ENCODE measurements at places on chromosomes 12 and 14.

DNA sequence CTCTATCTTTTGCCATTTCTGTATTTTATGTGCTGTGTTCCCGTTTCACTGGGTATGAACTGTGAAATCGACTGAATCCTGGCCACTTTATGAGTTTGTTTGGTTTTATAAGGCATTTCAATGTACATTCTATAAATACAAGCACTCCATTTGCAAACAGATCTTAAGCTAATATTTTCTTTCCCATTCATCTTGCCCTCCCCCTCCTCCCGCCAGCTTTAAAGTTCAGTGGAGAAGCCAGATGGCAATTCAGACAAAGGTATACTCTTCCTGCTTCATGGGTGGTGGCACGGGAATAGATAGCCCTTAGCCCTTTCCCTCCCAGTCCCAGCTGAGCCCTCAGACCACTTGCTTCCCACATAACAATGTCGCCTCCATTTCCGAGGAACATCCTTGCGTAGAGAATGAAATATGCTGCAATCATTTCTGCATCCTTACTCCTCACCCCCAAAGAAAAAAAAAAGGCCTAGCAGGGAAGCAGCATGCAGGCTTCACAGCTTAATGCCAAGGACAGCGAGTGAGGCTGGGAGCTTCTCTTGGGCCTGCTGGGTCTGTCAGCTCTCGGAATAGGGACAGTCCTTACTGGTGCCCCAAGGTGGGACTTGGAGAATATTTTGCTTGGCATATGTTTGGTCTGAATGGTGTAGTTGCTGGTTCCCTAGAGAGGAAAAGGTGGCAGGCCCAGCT lies 52.8 kb upstream of the SRSF5 start:
- DNase-seq: no peak

GRCh38 chr14:68464711-68465110 lies 328.2 kb downstream of the ZFP36L1 start:
- no peak for DNase-seq

- no peak for DNase-seq
These were observed 65.3 kb downstream of the BLTP3B start for GRCh38 chr12:100077367-100077766.

DNA sequence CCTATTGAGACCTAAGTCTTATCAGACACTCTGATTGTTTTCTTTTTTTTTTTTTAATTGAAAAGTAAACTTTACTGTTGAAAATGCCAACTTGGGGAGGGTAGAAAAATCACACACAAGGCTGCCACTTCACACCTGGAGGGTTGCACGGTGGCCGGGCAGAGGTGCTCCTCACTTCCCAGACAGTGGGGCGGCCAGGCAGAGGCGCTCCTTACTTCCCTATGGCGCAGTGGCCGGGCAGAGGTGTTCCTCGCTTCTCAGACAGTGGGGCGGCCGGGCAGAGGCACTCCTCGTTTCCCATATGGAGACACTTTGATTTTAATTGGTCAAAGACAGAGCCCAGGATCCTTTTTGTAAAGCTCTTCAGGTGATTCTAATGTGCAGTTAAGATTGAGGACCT lies 399.3 kb downstream of the TMTC2 start:
- no peak for DNase-seq

DNA sequence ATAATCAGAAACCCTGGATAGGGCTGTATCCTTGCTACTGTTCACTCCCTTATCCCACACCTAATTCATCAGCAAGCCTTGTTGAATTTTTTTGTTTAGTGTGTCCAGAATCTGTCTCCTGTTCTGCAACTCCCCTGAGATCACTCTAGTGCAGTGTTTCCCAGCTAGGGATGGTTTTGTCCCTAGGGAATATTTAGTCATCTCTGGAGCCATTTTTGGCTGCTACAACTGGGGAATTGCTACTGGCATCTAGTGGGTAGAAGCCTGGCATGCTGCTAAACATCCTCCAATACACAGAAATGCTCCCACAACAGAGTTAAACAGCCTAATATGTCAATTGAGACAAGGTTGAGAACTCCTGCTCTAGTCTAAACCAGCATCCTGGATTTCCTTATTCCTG lies 248.0 kb downstream of the NPAS3 start:
- no peak for DNase-seq

- DNase-seq: no peak
These were observed 167.7 kb upstream of the PLXNC1 start for GRCh38 chr12:93980711-93981110.

DNA sequence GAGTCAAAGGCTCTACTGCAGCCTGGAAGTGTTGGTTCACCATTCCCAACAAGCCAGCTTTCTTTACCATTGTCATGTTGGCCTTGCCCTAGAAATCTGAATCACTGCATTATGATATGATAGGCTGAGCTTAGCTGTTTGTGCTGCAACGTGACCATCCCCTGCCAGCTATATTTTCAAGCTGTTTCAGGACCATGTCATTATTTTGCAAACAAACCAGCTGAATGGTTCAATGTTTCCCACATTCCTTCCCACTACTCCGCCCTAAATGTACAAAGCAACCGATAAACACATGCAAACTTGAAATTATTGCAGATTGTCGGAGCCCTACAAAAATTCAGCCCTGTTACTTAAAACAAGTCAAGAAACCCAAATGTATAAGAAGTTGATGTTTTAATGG lies 136.1 kb downstream of the KICS2 start:
- DNase-seq: no peak

GRCh38 chr14:54638135-54638446 lies 71.2 kb downstream of the SAMD4A start:
- DNase-seq: no peak

DNA sequence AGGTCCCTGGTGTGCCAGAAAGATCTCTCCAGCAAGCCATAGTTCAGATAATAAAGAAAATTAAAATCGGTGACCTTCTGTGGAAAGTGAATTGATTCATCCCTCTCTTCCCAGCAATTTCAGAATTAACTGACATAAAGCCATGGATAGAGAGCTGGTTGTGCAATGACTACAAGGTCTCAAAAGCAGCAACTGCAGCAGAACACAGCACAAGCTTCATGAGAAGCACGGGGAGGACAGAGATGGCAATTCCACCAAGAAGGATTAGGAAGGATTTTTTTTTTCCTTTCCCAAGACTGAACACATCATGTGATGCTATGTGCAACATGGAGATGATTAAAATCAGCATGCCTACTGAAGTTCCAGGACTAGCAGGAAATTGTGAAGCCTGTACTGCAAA lies 154.9 kb upstream of the PLEKHG7 start:
- no peak for DNase-seq

- DNase-seq: no peak
These were observed 120.3 kb upstream of the SOX5 start for GRCh38 chr12:24069532-24070395.

GRCh38 chr14:92728759-92729364 lies 19.6 kb downstream of the LGMN start:
- peak; percentile 49 for DNase-seq

GRCh38 chr14:29461506-29461905 lies 466.1 kb downstream of the PRKD1 start:
- DNase-seq: no peak

DNA sequence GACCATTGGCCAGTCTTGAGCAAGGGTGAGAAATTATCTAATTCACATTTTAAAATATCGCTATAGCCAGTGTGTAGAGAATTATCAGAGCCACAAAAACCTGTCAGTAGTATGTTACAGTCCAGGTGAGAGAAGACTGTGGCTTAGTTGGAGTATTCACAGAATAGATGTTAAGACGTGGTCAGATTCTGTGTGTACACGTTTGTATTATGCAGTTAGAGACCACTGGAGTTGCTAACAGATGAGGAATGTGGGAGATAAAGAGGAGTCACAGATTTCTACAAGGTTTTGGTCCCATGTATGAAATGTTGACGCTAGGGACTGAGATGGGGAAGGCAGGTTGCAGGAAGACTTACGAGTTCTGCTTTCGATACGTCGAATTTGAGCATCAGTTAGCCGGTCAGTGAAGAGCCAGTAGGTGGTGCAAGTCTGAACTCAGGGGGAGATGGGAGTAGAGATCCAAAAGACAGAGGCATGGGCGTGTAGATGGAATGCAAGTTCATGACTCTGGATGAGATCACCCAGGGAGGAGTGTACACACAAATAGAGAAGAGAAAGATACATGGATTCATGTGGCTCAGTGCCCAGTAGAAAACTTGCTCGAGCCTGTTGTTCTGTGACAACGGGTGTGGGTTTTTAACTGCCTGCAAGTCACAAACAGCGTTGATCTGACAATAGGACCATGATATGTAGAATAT lies 114.8 kb upstream of the FLRT2 start:
- DNase-seq: no peak

- DNase-seq: no peak
These were observed 20.2 kb downstream of the CEP170B start for GRCh38 chr14:104885031-104885972.

DNA sequence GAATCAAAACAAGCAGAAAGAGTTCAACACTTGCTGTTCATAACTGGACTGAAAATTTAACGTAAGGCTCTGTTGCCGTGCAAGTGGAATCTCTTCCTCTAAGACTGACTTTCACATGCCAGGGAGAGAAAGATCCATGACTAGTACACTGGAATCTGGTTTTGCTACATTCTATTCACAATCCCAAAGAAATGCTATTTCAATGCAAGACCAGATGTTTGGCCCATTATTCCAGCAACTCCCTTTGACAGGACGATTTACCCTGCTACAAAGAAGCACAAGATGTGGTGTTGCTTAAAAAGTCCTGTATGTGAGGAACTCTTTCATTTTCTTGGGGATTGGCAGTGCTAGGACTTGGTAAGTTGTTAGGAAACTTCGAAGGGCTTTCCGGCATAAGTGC lies 17.4 kb downstream of the RFC5 start:
- no peak for DNase-seq

DNA sequence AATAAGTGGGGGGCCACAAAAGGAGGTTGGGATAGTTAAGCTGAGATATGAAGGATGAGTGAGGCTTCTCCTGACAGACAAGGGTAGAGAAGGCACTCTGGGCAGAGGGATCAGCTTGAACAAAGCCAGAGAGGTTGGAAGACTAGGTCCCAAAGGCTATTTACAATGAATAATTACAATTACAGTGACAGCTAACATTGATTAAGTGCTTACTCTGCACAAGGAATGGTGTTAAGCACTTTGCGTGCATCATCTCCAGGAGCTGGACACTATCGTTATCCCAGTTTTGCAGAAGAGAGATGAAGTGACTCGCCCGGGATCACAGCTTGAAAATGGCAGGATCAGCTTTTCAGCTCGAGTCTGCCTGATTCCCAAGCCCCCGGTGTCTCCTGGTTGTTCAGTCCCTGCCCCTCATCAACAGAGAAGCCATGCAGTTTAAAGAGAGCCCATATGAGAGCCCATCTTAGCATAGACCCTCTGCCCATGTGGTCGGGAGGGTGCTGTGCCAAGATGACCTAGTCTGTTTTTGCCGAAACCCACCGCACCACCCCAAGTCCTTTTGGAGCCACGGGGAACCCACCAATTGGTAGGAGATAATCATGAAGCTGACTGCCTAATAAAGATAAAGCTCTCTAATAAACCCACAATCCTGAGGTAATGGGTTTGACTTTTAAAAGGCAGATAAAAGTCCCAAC lies 89.9 kb upstream of the HSPB8 start:
- DNase-seq: no peak

DNA sequence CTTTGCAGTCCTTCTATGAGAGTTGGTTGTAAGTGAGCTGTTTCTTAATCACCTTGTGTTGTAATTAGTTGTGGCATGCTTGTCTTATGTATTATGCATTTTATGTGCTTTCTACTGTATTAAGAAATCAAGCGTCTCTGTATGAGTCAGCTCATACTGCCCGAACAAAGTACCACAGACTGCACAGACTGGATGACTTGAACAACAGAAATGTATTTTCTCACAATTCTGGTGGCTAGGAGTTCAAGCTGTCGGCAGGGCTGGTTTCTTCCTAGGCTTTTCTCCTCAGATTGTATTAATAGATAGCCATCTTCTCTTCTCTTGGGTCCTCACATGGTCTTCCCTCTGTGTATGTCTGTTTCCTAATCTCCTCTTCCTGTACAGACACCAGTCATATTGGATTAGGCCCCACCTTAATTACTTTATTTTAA lies 77.7 kb downstream of the FLRT2 start:
- no peak for DNase-seq

GRCh38 chr14:86084097-86084496 lies 554.2 kb downstream of the FLRT2 start:
- no peak for DNase-seq
